ENCODE measurements at places on chromosomes 16 and 17.

GRCh38 chr17:69093279-69093789 is 32.6 kb upstream of the ABCA9 start:
- DNase-seq: no peak

DNA sequence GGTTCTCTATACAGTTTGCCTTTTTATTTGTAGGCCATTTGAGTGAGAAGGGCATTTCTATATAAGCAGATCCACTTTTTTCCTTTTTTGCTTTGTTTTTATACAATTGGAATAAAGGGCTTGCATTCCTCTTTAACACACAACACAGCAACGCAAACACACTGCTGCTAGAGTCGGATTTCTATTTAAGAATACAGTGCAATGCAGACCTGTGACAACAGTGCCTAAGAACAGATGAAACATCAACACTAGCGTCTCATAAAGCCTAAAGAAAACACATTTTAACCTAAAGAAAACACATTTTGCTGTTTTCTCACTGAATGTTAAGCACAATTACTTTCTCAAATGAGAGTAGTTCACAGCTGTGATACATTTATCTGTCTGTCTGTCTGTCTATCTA is 1141.1 kb downstream of the CDH11 start:
- no peak for DNase-seq

- DNase-seq: no peak
Measured at GRCh38 chr17:42380935-42381334, 7.3 kb downstream of the STAT3 start.

- DNase-seq: no peak
Measured at GRCh38 chr17:828761-829160, 46.6 kb downstream of the MRM3 start.

DNA sequence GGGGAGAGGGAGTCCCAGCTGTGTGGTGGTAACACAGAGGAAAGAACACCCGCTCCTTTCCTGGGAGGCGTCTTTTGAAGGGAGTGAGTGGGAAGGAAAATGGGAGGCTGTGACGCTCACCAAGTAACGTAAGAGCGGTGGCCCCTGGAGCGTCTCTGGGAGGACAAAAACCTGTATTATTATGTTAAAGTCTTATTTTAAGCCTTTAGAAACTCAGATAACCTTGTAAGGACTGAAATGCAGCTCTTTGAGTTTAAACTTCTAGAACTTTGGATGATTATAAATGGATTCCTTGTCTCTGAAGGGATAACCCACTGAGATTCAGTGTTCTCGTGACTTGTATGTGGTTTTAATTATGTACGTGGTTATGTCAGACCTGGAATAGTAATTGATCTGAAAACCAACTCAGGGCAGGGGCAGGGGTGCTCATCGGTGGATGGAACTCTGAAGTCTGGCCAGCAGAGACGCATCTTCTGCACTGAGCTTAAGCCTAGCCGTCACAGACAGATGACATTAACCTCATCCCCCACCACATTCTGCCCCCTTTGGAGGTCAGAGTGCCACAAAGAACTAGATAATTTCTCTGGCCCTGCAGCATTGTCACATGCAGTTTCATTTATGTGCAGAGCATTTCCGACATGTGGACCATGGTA is 41.8 kb upstream of the SLC12A3 start:
- no peak for DNase-seq

GRCh38 chr17:78501241-78502036 is 75.8 kb downstream of the DNAH17 start:
- DNase-seq: no peak

GRCh38 chr17:44970136-44970741 is 2.1 kb upstream of the C1QL1 start:
- no peak for DNase-seq

GRCh38 chr17:65394811-65395472 is 166.5 kb downstream of the AXIN2 start:
- DNase-seq: no peak

GRCh38 chr16:87583453-87584131 is 18.7 kb upstream of the JPH3 start:
- no peak for DNase-seq

DNA sequence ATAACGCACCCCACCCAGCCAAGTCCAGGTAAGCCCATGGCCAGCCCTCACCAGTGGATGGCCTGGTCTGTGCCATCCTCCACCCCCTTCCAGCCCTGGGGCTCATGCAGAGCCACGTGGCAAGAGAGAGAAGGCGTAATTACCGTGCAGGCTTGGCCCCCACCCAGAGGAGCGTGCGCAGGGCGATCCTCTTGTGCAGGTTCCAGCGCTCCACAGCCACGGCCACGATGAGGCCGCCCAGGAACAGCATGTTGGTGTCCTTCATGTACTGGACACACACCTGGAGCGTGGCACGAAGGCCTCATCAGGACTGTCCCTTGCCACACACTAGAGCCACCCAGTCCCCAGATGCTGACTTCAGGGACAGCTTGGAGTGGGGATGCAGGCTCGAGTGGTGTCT is 6.7 kb downstream of the SLC13A5 start:
- no peak for DNase-seq

- no peak for DNase-seq
Measured at GRCh38 chr17:61702450-61702849, 111.4 kb upstream of the NACA2 start.

- no peak for DNase-seq
Measured at GRCh38 chr16:73052576-73052975, 4.6 kb upstream of the ZFHX3 start.

GRCh38 chr17:57257195-57257894 is 1.0 kb downstream of the MSI2 start:
- DNase-seq: no peak

GRCh38 chr17:69884356-69884755 is 190.7 kb upstream of the KCNJ16 start:
- DNase-seq: no peak

GRCh38 chr17:74694081-74694480 is 18.6 kb downstream of the CD300LF start:
- no peak for DNase-seq

DNA sequence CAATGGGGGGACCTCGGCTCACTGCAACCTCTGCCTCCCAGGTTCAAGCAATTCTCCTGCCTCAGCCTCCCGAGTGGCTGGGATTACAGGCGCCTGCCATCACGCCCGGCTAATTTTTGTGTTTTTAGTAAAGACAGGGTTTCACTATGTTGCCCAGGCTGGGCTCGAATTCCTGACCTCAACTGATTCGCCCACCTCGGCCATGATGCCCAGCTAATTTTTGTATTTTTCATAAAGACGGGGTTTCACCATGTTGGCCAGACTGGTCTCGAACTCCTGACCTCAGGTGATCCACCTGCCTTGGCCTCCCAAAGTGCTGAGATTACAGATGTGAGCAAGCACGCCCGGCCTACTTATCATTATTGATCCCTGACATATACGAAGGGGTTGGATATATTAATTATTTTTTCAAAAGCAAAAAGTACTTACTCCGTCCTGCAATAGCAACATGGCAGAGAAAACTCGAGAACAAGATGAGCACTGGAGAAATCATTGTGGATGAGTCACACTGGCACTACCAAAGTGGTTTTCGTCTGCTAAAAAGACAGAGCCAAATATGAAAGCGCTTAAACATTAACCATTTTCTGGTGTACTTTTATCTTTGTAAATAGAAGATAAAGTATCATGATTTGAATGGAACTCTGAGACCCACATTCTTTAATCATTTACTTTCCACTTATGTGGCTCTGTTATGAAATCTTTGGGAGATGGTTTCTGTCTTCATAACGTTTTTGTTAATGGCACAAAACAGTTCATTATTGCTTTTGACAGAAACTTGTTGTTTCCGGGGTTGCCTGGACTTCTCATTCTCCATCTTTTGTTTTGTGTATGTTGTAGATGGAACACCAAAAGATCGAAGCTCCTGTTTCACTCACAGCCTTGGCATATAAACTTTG is at the start of gene APOH:
APOH (minus strand) TSS at position 529 of the 896 bp plus-strand sequence; CDS start at position 493, 36 bp downstream.
- DNase-seq: no peak

DNA sequence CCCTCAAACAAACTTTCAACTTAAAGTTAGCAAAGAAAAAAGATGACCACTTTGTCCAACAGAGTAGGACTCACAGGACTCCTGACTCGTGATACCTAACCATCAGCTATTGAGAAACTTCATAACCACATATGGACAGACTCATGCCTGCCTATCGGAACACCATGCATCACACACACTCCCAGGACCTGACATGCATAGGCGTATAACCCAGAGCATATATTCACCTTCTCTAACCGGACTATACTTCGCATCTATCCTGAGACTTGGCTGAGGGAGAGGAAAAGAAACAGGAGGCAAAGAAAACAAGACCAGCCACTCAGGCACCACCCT is 2.2 kb downstream of the PIP4K2B start:
- DNase-seq: no peak

All from activated T-helper 1 cell treated with anti-CD3 and anti-CD28 coated beads, Interleukin-2, amount 50 U/mL, for 16 hours (primary cell).